ENCODE measurements at places on chromosomes 12 and 14. TPM values are rescaled to one million over a fixed set of nuclear protein-coding genes. Genes with fewer than 3 reads are reported as not detected.

Gene OR4M1
- polyA plus RNA-seq = not detected

Gene TTC6
- polyA plus RNA-seq = 0.51 TPM

Gene C12orf75
- polyA plus RNA-seq = 7.4 TPM

Gene IRAK3
- polyA plus RNA-seq = 1.9 TPM

Gene NAA30
- polyA plus RNA-seq = 5.4 TPM

Gene SLC2A3
- 79.4 TPM for polyA plus RNA-seq

Gene ALDH2
- polyA plus RNA-seq = 203 TPM

Gene MIPOL1
- 1.8 TPM for polyA plus RNA-seq

Gene ZDHHC22
- 0.02 TPM for polyA plus RNA-seq

Gene SDS
- polyA plus RNA-seq = 1.3 TPM

Gene OR4E2
- polyA plus RNA-seq = not detected

Gene C12orf54
- polyA plus RNA-seq = not detected

Gene IGF1
- 139 TPM for polyA plus RNA-seq

Gene REP15
- 5.2 TPM for polyA plus RNA-seq

Gene ARMH4
- 1.9 TPM for polyA plus RNA-seq

Gene PTGR2
- 3.2 TPM for polyA plus RNA-seq

Gene NANOG
- polyA plus RNA-seq = not detected

Gene CCDC177
- not detected for polyA plus RNA-seq

Gene DAO
- polyA plus RNA-seq = not detected

Gene KRT7
- 18.1 TPM for polyA plus RNA-seq

Gene MGP
- 63.1 TPM for polyA plus RNA-seq

Gene DPY19L2
- 3.4 TPM for polyA plus RNA-seq

Gene CAPS2
- polyA plus RNA-seq = 2.1 TPM

Gene PGF
- polyA plus RNA-seq = 6.2 TPM

Gene NXPH4
- polyA plus RNA-seq = 4.5 TPM

Gene UBE2N
- 78.5 TPM for polyA plus RNA-seq
